Activated CD4-positive, alpha-beta T cell treated with anti-CD3 and anti-CD28 coated beads, Interleukin-2, amount 50 U/mL, for 16 hours (primary cell): ENCODE measurements at places on chromosomes 13 and 19.

- DNase-seq = no peak
Observed at GRCh38 chr19:23779645-23780044, 21.0 kb upstream of the ZNF681 start.

- DNase-seq = no peak
Observed at GRCh38 chr19:32173836-32174235, 171.6 kb upstream of the ZNF507 start.

- DNase-seq = no peak
Observed at GRCh38 chr19:5809053-5809452, 4.2 kb downstream of the NRTN start.

DNA sequence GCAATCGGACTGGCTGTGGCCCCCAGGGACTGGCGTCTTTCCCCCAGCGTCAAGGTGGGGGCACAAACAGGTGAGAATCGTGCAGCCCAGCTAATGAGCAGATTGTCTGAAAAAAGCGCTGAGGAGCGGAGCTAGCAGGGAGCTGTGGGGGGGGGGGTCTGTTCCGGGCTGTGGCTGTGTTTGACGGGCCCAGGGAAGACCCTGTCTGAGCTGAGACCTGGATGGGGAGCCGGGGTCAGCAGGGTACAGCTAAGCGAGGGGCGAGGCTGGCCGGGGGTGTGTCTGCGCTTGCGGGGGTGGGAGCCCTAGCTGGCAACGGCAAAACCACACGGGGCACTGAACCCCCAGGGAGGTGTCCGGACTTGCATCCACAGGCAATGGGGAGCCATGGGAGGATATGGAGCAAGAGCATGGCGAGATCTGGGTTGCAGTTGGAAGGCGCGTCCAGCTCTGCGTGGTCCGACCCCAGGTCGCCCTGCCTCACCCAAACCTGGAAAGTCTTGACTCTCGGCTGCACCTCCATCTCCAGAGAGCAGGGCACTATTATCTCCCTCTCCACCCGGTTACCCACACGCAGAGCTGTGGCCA, 4.6 kb downstream of the LINGO3 start:
- DNase-seq = no peak

- DNase-seq = no peak
Observed at GRCh38 chr13:113638173-113638746, 19.7 kb downstream of the ATP4B start.

- no peak for DNase-seq
Observed at GRCh38 chr13:113989585-113990300, 15.9 kb upstream of the C13orf46 start.

DNA sequence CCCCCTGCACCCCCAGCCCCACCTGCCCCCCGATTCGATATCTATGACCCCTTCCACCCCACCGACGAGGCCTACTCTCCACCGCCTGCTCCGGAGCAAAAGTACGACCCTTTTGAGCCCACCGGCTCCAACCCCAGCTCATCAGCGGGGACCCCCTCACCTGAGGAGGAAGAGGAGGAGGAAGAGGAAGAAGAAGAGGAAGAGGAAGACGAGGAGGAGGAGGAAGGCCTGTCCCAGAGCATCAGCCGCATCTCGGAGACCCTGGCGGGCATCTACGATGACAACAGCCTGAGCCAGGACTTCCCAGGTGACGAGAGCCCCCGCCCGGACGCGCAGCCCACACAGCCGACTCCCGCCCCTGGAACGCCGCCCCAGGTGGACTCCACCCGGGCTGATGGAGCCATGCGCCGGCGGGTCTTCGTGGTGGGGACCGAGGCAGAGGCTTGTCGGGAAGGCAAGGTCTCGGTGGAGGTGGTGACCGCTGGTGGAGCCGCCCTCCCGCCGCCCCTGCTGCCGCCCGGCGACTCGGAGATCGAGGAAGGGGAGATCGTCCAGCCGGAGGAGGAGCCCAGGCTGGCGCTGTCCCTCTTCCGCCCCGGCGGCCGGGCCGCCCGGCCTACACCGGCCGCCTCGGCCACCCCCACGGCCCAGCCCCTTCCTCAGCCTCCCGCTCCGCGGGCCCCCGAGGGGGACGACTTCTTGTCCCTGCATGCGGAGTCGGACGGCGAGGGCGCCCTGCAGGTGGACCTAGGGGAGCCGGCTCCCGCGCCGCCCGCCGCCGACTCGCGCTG, 9.2 kb downstream of the SCAF1 start:
- DNase-seq = no peak

GRCh38 chr13:29428310-29429181, 166.9 kb downstream of the SLC7A1 start:
- DNase-seq = no peak

DNA sequence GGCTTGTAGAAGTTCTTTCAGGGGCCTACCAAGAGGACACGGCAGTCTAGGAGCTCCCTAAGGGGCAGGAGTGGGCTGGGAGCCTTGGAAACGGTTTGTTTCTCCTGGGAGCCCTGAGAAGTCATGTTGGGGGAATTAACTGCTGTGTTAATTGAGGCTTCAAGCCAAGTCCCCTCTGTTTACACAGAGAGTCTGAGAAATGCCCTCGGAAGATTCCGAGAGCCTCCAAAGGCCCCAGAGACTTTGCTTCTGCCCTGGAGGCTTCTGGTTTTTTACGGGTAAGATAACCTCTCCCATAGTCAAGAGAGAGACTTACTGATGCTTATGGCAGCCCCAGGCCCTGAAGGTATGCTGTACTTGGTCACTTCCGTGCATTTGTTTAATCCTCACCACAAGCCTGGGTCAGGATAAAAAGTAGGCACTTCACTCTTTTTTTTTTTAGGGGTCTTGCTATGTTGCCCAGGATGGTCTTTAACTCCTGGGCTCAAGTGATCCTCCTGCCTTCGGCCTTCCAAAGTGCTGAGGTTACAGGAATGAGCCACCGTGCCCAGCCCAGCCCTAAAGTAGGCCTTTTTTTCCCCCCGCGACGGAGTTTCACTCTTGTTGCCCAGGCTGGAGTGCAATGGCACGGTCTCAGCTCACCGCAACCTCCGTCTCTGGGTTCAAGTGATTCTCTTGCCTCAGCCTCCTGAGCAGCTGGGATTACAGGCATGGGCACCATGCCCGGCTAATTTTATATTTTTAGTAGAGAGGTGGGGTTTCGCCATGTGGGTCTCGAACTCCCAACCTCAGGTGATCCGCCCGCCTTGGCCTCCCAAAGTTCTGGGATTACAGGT, 15.2 kb downstream of the IER2 start:
- no peak for DNase-seq

DNA sequence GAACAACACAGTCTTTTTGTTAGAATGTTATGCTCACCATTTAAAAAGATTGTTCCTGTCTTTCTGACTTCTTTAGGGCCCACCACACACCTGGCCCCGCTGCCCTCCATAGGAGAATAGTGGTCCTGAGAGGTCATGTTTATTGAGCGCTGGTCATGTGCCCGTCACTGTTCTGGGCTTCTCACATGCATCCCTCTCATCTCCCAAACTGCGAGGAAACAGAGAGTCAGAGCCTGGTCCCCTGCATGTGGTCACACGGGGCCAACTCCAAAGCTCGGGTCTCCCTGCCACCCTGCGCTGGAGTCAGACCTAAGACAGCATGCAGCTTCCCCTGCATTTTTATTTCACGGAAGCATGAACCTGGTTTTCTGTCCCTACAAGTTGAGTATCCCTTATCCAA, 70.4 kb upstream of the GPR183 start:
- DNase-seq = no peak
